ENCODE measurements at places on chromosomes 1 and 21.

GRCh38 chr1:63612564-63612963 is 19.4 kb downstream of the PGM1 start:
- DNase-seq = no peak

GRCh38 chr1:115233598-115233997 is 104.5 kb downstream of the NGF start:
- DNase-seq = no peak

DNA sequence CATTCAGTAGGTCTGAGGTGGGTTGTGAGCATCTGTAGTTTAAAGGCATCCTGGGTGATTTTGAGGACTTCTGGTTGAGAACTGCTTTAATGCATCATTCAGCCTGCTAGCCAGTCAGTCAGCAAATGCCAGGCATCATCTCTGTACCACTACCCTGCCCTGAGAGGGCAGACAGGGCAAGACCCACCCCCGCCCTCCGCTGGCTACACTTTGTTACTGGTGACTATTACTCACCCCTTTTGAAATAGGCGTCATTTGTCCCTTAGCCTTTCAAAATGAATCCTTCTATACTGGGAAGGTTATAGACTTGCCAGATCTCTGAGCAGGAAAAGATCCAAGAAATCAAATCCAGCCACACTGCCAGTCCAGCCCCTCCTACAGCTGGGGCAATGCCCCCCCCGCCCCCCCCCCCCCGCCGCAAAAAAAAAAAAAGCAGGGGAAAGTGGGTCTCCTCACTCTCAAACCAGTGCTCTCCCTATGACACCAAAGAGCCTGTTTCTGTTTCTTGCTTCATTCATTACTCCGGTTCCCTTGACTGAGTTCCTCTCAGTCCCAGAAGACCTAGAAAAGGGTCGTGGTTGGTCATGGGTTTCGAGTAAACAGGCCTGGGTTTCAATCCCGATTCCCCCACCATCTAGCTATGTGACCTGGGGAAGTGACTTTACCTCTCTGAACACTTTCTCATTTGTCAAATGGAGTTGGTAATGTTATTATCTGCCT is 4.4 kb downstream of the SELENON start:
- no peak for DNase-seq

- no peak for DNase-seq
Observed at GRCh38 chr1:163927493-163927892, 605.7 kb downstream of the NUF2 start.

DNA sequence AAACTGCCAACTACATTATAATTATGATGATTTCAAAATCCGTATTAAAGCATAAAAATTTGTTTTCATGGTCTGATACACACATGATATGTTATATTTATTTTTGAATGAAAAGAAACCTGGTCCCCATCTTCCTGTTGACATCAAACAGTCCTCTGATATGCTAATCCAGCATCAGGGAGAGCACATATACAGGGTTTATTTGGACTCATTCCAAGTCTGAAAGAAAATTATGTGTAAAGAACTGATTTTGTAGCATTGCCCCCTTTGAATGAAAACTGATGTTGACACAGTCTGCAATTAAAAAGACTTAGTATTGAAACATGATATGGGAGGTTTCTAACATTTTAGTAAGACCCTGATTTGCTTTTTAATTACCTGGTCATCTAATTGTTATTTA is 119.4 kb downstream of the NEK7 start:
- DNase-seq = no peak

- no peak for DNase-seq
Observed at GRCh38 chr1:37817481-37817880, 9.5 kb upstream of the YRDC start.

- no peak for DNase-seq
Observed at GRCh38 chr1:62185677-62186076, 9.0 kb upstream of the L1TD1 start.

DNA sequence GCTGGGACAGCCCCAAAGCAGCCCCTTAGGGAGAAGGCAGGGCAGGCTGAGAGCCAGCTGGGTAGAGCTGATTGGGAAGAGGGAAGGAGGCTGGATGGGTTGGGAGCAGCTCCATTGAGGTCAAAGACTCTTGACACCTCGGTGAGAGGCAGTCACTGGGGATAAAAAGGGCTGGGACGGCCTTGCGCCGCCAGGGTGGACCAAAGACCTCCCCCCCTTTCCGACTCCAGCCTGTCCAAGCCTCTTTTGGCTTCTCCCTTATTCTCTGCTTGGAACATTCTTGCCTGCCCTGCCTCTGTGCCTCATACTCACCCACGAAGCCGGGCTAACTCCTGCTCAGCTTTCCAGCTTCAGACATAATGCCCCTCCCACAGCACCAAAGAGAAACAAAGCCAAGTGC is 51.1 kb downstream of the LRRC38 start:
- DNase-seq = peak; percentile 11

- peak; percentile 64 for DNase-seq
Observed at GRCh38 chr1:231866392-231867331, 240.1 kb downstream of the DISC1 start.

- peak; percentile 68 for DNase-seq
Observed at GRCh38 chr1:39105841-39106765, 80.0 kb downstream of the NDUFS5 start.

DNA sequence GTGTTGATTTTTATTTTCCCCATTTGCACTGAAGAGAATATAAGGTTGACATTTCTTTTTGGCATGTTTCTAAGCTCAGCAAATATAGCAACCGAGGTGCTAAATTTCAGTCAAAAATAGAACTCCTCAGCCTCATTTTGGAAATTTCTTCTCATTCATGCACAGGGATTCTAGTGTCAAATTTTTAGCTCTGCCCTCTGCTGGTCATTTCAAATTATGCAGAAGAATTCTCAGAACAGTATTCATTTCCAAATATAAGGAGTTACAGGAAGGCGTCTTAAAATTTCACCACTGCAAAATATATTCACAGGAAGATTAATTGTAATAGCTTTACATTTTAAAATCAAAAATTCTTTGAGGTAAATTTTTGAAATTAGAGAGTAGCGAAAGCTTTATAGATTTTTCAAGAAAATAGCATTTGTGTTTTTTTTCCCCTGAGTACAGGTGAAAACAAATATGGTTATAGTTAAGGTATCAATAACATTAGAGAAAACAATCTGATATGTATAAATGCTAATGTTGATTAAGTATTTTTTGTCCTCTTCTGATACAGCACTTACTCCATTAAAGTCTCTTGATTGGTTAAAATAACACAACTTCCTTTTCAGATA is 57.9 kb downstream of the FMN2 start:
- peak; percentile 52 for DNase-seq

- no peak for DNase-seq
Observed at GRCh38 chr21:44972301-44972814, 32.5 kb downstream of the SLX9 start.

DNA sequence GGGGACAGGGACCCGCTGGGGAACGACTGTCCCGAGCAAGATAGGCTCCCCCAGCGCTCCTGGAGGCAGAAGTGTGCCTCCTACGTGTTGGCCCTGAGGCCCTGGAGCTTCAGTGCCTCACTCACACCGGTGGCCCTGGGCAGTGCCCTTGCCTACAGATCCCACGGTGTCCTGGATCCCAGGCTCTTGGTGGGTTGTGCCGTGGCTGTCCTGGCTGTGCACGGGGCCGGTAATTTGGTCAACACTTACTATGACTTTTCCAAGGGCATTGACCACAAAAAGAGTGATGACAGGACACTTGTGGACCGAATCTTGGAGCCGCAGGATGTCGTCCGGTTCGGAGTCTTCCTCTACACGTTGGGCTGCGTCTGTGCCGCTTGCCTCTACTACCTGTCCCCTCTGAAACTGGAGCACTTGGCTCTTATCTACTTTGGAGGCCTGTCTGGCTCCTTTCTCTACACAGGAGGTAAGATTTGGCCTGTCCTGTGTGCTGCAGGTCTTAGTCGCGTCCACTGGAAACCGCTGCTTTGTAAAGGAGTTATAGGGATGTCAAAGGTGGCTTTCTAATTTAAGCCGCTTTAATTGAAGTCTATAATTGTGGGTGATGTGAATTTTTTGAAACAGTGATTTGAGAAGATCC is 717 bp downstream of the UBIAD1 start:
- no peak for DNase-seq

DNA sequence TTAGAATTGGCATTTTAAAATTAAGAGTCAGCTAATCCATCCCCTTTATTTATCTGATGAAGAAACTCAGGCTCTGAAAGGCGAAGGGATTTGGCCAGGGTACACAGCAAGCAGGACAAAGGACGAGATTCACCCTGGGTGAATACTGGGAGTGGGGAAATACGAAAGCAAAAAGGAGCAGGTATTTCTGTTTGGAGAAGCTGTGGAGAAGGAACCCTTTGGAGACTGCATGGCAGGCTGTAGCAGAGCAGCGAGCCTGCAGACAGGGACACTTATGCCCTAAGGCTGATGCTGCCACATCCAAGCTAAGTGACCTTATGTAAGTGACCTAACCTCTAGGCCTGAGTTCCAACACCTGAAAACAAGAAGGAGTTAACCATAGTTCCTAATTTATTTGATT is 207.2 kb upstream of the C1orf87 start:
- peak; percentile 22 for DNase-seq

- DNase-seq = peak; percentile 10
Observed at GRCh38 chr1:240946926-240947325, 335.0 kb upstream of the GREM2 start.

- peak; percentile 13 for DNase-seq
Observed at GRCh38 chr1:196423612-196424011, 184.6 kb downstream of the KCNT2 start.

DNA sequence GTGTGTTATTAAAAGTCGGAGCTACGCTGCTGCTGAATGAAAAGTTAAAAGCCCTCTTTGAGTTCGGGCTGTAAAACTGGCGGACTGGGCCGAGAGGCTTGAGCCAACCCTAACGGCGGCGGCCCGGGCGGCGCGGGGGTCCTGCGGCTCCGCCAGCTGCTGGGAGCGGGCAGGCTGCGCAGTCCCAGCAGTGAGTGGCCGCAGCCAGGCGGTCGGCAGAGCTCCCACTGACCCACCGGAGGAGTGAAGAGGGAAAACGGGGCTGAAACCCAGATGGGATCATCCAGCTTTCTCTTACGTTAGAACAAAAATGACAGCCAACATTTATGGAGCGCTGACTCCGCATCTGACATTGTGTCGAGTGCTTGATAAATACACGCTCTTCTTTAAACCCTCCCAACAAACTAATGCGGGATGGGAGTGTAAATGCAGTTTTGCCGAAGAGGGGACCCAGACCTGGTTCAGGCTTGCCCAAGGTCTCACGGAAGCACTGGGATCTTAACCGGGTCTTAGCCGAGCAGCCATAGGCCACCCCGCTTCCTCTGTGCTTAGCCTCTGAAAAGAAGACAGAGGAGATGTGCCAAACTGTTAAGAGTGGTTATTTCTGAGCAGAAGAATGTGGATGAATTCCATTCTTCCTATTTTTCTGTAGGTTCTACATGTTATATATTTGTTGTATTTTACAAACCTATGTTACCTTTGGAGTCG is 3.5 kb downstream of the GRHL3 start:
- peak; percentile 54 for DNase-seq

GRCh38 chr21:33940164-33940880 is 24.7 kb upstream of the ATP5PO start:
- DNase-seq = peak; percentile 59

GRCh38 chr1:20386323-20387081 is 95.8 kb downstream of the VWA5B1 start:
- no peak for DNase-seq

DNA sequence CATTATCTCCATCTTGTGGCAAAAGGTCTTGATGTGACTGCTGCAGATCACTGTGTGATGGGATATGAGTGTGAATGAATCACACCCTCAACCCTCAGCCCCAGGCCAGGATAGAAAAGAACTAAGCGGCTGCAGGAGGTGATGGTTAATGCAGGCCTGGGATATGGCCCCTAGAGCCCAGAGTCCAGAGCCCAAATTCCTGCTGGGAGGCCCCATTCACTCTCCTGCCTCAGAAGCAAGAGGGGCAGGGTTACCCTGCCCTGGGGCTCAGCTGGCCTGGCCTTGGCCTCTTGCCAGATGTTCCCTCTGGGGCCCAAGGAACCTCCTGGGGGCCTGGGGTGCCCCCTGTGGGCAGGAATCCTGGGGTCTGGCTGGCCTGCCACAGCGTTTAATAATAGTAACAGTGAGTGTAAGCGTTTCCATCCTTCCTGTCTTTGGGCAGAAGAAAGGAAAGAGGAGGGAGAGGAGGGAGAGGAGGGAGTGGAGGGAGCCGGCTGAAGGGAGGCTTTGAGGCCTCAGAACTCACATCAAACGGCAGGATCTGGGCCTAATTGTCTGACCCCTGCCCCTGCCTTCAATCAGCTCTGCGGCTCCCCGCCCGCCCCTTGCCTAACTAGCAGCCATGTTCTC is 26.2 kb downstream of the DMAP1 start:
- peak; percentile 60 for DNase-seq

All from muscle of leg (tissue), 16 donors.